Smooth muscle cell of the pulmonary artery (primary cell): ENCODE measurements at places on chromosomes 6 and 20. TPM values are rescaled to one million over a fixed set of nuclear protein-coding genes. Genes with fewer than 3 reads are reported as not detected.

AAR2 gene
- total RNA-seq, result 25.1 and 25.8 TPM in 2 replicates

TP53TG5 gene
- total RNA-seq, result 0.03 TPM in 1 of 2 replicates, not detected in the other

SIRPD gene
- not detected in 2 replicates for total RNA-seq

TRIM10 gene
- not detected in 2 replicates for total RNA-seq

C6orf58 gene
- not detected in 2 replicates for total RNA-seq

SAPCD1 gene
- total RNA-seq, result 0.78 and 0.79 TPM in 2 replicates

COL21A1 gene
- 1.6 and 23.1 TPM in 2 replicates for total RNA-seq

PRRT1 gene
- total RNA-seq, result 0.36 and 0.39 TPM in 2 replicates

NKAIN2 gene
- total RNA-seq, result under 0.01 and 0.10 TPM in 2 replicates

EPB41L2 gene
- 60.3 and 140 TPM in 2 replicates for total RNA-seq

HLA-DQB1 gene
- not detected in 2 replicates for total RNA-seq

FAM83C gene
- not detected in 2 replicates for total RNA-seq

GABRR1 gene
- not detected in 2 replicates for total RNA-seq

SLC24A3 gene
- 0.66 and 4.1 TPM in 2 replicates for total RNA-seq

CD24 gene
- total RNA-seq, result 0.85 and 3.3 TPM in 2 replicates

LHFPL5 gene
- not detected in 2 replicates for total RNA-seq

TLDC2 gene
- not detected in 2 replicates for total RNA-seq

RAMACL gene
- total RNA-seq, result 1.6 and 2.0 TPM in 2 replicates
